Body of pancreas (tissue), 4 donors: ENCODE measurements at places on chromosomes 4 and X. TPM values are rescaled to one million over a fixed set of nuclear protein-coding genes. Genes with fewer than 3 reads are reported as not detected.

GRCh38 chr4:128386761-128387599 lies 99.4 kb upstream of the PGRMC2 start:
- peak; percentile 92 for DNase-seq

- no peak for DNase-seq
These were observed 171.4 kb downstream of the NWD2 start for GRCh38 chr4:37415845-37416369.

- DNase-seq: no peak
These were observed 284.8 kb upstream of the FGF13 start for GRCh38 chrX:138996268-138996667.

- no peak for DNase-seq
These were observed 29.7 kb downstream of the PPP1R2C start for GRCh38 chrX:42748067-42748850.

DNA sequence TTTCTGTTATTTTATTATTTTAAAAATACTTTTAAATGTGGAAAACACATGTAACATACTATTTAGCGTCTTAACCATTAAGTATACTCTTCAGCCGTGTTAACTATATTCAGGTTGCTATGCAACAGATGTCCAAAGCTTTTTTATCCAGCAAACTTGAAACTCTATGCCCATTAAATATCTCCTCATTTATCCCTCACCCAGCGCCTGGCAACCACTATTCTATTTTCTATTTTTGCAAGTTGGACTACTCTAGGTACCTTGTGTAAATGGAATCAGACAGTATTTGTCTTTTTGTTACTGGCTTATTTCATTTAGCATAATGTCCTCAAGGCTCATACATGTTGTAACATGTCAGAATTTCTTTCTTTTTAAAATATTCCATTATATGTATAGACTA lies 174.6 kb downstream of the PCDH10 start:
- DNase-seq: no peak

DNA sequence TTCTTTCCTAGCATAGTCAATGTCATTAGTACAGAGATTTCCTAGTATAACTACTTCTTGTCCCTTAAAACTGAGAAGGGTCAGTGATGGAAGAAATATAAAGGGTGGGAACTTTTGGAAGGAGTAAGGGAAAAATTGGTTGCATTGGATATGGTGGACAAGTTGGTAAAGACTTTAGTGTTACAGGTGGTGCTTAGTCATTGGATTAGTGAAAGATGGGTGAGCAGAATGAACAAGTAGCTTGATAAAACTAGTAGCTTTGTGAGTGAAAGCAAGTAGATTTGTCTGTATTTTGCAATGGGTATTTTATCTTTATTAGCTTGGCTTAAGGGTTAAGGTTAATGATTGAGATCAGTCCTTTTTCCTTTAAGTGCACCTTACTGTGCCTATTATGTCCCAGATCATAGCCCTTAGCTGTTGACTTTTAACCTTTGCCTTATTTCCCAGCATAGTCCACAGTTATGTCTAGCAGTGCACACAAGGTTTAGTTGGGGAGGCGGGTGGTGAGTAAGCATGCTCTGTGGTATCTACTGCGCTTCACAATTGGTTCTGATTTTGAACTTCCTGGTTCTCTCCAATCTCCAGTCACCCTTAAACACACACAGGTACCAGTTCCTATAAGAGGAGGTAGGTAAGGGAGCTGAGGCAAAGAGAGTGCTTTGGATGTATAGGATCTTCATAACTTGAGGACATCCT lies 9.5 kb downstream of the WDR44 start:
- DNase-seq: no peak

DNA sequence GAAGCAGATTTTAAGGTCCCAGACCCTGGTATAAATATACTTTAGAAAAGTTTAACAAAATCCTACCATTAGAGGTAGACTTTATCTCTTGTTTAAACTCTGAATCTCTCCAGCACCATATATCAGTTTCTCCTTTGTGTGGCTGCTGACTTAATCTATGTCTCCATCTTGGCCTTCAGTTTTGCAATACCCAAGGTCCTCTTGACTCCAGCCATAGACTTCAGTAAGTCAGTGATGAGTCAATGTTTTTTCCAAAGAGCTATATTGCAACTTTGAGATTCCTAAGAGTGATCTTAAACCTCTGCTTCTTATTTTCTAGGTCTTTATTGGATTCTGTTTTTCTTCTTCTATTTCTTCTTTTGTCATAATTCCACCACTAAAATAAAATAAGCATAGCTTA lies 50.8 kb upstream of the ADGRL3 start:
- no peak for DNase-seq

GRCh38 chrX:10608099-10608498 lies 12.3 kb downstream of the MID1 start:
- DNase-seq: no peak

- no peak for DNase-seq
These were observed 443.1 kb upstream of the PITX2 start for GRCh38 chr4:111066001-111066400.

- DNase-seq: no peak
These were observed 64.0 kb upstream of the WDR1 start for GRCh38 chr4:10180603-10180926.

HTR2C gene
- total RNA-seq: not detected

DNA sequence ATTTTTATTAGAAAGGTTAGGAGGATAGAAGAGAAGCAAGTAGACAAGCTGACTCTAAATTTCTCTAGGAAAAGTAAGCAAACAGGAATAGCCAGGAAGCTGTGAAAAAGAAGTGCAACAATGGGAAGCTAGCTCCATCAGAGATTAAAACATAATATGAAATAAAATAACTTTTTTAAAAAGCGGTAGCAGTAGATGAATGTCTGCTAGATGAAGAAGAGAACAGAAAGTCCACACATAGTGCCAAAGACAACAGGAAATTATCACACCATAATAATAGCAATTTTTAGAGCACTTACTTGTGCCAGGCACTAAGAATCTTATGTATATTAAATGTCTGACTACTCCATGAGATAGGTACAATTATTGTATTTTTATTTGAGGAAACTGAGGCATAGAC lies 53.5 kb downstream of the LRBA start:
- DNase-seq: no peak

DNA sequence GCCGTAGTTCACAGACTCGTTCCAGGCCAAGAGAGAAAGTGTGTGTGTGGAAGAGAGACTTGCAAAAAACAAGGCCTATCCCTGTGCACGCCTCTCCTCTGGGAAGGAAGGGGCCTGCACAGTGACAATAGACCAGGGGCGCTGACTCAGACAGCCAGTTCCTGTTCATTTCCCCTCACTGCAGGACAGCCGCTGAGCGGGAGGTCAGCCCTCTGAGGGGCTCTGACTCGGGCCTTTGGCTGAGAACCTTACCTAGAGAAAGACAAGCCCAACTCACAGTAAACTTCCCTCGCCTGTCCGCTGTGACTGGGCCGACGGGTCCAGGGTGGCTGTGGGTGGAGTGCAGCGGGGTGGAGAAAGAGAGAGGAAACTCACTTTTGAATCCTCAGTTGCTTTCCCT lies 52.1 kb downstream of the RTL5 start:
- peak; percentile 15 for DNase-seq

DNA sequence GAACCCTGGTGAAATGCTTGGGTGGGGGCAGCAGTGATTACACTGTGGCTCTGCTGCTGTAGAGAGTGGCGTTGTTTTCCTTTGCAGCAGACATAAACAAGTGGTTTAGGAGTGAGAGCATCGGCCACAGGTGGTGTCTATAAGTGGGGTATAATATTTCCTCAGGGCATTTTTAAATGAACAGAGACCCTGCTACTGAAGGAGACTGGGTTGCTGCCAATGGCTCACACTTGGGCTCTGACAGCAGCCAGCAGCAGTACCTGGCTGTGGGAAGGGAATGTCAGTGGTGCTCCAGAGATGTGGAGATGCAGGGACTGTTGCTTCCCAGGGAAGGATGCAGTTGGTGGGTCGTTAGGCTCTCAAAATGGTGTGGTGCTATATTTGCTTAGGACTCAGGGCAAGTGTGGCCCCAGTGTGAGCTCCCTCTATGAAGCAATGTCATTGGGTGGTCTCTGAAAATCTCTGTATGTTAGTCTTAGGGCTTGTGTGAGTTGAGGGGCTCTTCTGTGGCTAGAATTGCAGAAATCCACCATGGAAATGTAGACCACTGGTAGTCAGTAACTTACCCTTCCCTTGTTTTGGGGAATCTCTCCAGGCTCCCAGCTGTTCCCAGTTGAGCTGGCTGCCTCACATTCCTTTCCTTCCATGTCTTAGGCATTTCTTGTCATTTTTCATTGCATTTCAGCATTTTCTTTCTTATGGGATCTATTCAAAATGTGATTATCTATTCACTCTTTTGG lies 1023.0 kb upstream of the GRID2 start:
- no peak for DNase-seq

DNA sequence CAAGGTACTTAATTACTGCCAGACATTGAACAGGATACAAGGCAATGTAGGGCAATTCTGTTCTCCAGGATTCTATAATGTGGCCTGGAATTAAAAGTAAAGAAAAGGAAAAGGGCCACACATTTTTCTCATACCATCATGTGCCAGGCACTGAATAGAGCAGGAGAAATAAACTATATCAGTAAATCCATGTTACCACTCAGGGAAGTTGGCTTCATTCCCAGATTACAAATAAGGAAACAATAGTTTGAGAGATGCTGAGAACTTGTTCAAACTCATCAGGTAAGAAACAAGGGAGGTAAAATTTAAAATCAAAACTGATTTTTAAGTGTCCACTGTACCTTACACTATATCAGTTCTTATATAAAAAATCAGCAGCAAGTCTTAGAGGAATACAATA lies 645.0 kb upstream of the ATOH1 start:
- no peak for DNase-seq

CT47B1 gene
- not detected for total RNA-seq

GAB3 gene
- 0.66 TPM for total RNA-seq

DNA sequence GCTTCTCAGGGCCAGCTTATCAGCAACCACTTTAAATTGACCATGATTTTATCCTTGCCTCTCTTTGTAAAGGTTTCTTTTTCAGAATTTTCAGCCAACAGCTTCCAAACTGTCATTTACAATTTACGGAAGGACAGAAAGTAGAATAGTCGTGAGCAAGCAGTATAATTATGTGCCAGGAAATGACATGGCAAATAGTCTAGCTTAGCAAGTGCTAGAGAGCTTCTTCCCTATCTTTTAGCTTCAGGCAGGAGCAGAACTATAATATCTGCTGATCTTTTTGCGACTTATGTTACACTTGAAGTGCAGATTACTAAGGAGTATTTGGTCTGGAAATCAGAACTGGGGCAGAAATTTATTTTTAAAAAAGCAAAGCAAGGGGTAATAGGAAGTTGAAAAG lies 123.0 kb upstream of the AP1S2 start:
- DNase-seq: no peak

DNA sequence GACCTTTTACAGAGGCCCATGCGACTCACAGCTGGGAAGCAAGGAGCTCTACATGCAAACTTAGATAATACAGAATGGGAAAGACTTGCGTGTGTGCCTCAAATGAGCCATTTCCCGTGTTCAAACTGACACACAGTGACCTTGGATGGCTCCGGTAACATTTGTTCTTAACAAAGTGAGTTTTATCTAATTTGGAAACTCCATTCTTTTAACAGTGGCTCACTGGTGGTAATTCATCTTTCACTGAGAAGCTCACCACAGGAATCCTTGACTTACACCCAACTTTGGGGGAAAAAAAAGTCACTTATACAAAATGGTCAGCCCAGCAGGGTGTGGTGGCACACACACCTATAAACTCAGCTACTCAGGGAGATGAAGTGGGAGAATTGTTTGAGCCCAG lies 190.6 kb downstream of the LDB2 start:
- DNase-seq: no peak

TEX13C gene
- total RNA-seq: not detected

RHOXF2 gene
- total RNA-seq: not detected

NCAPG gene
- total RNA-seq: 0.26 TPM

DNA sequence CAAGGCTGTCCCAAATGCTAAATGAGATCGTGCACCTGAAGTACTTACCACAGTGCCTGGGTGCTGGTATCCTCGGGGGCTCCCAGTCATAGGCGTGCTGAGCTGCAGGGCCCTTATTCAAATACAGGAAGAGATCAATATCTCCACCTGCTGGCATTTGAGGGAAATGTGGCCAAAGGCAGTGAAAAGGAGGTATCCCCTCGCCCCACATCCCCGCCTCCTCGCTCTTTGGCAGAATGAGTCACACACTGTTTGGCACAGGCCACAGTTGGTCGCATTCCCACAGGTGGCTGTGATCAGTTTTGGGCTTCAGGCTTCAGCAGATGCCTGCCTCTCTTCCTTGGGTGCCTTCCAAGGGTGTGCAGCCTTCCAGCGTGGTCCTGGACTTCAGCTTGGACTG lies 28.4 kb downstream of the ZNF185 start:
- peak; percentile 85 for DNase-seq

DGKK gene
- not detected for total RNA-seq
